CD4-positive, alpha-beta T cell treated with Interleukin-2 at 100 ng/mL for 4 hours (primary cell): ENCODE measurements at places on chromosomes 3 and 15.

DNA sequence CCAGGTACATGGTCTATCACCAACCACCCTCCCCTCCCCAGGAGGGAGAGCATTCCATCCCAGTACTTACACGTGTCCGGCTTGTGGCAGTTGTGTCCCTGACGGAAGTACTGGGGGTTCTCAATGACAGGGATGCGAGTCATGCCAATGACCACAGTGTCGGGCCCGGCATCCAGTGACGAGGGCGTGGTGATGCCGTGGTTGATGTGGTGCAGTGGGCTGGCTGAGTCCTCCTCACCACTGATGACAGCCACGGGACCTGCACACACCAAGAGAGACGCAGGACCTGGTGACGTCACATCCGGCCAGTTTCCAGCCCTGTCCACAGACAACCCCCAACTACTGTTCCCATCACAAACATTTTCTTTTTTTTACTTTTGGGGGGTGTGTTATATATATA, 223.8 kb downstream of the NTRK3 start:
- no peak for DNase-seq

DNA sequence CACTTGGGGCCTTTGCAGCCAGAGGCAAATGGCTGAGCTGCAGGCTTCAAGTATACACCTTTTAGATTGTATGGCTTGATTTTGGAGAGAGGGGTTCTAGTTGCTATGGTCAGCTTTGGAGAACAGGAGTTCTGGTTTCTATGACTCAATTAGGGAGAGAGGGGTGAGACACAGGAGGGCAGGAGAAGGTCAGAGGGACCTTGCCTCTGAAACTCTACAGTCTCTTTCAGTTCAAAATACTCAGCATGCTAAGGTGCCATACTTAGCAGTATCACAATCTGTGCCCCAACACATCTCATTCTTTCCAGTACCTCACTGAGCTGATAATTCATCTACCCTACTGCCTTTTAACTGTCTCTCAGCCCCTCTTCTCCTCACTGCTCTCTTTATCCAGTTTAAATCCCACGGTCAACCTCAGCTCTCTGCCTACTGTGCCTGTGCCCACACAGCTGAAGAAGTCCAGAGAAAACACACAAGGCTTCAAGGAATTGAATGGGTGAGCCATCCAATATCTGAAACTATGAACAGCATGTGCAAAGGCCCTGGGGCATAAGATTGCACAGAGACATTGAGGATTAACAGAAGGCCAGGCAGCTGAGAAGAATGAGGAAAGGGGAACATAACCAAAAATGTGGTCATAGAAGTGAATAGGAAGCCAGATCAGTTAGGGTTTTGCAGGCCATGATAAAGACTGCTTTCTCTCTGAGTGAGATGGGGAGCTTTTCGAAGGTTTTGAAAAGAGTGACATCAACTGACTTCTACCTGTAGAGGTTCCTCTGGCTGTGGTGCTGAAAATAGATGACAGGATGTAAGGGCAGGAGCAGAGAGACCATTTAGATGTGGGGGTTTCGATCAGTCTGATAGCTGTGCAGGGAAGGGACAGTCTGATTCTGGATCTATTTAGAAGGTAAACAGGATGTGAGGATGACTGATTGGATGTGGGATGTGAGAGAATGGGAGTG, 54.5 kb upstream of the C3orf80 start:
- no peak for DNase-seq

DNA sequence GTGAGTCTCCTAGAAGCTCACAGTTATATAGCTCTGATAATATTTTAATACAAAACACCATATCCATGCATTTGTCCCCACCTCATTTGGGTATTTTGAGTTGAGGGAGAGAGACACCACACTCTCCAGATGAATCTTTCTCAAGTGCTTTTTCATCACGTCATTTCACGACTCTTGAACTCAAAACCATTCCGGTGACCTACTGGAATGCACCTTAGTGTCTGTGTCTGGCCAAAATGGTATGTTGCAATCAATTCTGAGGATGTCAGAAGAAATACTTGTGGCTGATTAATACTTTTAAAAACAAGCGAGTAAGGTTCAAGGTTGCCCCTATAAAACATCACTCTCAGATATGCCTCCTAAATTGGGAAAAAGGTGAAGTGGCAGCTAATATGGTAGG, 352.6 kb upstream of the ICE2 start:
- no peak for DNase-seq

- DNase-seq, result no peak
These were observed 621.5 kb upstream of the SEMA6D start for GRCh38 chr15:47095833-47096232.

DNA sequence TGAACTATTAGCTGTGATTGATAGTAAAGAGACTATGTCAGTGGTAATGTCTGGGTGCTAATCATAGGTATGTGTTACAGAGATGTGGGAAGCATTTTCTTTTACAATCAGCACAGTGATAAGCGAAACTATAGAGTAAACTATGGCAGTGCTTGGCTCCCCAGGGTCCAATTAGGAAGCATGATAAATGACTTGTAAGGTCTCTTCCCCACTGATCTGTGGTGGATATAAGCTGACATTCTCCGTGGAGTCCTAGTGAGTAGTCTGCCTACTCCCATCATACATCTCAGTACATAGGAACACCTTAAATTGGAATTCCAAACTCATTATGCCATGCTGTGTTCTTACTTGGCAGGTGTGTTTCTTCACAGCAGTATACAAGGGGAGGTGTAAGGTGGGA, 204.2 kb downstream of the GAP43 start:
- DNase-seq, result no peak

DNA sequence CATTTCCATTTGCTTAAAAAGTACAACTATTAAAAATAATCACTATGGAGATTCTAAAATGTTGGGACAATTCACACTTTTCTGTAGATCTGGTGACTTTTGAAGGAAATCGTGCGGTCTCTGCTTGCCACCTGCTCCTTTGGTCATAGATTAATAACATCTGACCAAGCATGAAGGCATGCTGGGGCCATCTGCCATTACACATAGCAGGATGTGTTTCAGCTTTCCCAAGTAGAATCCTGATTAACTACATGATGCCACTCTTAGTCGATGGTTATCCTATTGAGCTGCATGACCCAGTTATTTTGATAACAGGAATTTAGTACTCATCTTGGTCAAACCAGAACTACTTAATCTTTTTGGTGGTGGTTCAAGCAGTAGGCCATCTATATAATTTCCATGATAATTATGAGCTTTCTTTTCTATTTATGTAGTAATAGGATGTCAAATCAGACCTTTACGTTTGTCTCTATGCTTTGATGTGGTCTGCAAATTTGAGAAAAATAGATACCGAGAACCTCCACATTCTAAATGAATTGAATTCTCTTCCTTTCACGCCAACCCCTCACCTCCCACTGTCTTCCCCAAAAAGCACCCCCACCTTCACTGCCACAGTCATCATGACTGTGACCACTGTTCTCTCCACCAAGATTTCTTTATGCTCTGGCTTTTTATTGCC, 158.1 kb downstream of the DIPK2A start:
- no peak for DNase-seq

- DNase-seq, result no peak
These were observed 209.5 kb downstream of the DTWD1 start for GRCh38 chr15:49830391-49830790.

DNA sequence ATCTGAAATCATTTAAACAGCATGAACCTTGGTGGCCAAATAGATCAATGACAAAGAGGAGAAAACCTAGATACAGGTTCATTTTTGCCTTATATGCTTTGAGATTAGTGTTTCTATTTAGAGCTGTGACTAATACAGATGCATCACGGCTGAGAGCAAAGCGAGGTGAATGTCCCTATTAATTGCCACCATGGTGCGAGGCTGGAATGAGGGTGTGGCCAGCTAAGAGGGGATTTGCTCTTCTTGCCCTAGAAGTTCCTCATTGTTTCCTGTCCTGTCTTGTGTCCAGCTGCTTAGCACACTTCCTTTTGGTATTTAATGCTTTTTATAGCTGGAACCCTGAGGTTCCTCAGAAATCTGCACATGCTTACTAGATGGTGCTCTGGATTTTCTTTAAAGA, 339.1 kb upstream of the RGMA start:
- no peak for DNase-seq

- no peak for DNase-seq
These were observed 14.4 kb downstream of the CCDC32 start for GRCh38 chr15:40550341-40551037.

DNA sequence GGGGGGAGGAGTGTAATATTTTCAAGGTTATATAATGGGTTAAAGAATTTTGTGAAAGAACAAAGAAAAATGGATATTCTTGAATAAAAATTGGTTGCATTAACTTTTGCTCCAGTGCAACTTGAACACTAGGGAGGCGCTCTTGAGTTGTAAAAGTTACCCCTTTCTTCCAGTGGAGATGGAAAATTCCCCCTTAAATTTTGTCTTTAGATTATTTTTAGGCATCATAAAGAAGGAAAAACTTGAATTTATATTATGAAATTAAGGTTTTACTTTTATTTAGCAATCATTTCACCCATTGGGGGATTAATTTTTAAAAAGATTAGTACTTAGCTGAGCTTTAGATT, 550 bp upstream of the CHD2 start:
- DNase-seq, result no peak

DNA sequence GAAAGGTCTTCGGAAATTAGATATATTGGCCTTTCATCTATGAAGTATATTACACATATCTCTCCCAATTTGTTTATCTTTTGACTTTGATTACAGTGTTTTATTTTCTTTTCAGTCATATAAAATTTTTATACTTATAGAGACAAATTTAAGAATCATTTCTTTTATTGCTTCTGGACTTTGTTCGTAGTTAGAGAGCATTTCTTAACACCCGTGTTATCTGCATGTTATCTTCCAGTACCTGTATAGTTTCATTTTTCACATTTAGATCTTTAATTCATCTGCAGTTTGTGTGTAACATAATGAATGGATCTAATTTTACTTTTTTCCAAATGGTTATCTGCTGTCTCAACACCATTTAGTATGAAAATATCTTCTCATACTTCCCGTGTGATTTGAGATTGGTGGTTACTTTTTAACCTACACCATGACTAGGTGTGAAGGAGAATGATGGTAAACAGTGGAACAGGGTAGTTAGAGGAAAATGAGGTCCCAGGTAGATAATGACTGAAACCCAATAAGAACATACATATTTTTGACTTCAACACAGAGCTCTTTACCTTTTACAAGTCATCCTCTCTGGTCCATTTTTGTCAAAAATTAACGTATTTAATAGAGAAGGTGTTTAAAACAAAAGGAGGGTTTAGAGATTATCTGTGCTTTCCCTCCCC, 99.3 kb downstream of the LPP start:
- no peak for DNase-seq

DNA sequence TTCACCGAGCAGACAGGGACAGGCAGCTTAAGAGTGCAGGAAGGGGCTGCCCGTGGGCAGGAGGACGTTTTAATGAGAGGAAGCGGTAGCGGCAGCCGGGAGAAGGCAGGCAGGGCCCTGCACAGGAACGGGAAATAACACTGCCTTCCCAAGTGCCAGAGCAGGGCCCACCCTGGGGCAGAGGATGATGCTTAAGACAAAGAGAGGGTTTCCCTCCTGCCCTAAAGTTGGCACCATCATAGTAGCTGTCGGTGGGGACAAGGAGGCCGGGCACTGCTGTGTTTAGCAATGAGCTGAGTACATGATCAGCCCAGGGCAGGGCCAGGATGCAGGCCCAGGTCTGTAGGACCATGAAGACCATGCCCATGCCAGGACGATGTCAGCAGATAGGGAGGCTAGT, 21.7 kb downstream of the PRR20G start:
- DNase-seq, result no peak

DNA sequence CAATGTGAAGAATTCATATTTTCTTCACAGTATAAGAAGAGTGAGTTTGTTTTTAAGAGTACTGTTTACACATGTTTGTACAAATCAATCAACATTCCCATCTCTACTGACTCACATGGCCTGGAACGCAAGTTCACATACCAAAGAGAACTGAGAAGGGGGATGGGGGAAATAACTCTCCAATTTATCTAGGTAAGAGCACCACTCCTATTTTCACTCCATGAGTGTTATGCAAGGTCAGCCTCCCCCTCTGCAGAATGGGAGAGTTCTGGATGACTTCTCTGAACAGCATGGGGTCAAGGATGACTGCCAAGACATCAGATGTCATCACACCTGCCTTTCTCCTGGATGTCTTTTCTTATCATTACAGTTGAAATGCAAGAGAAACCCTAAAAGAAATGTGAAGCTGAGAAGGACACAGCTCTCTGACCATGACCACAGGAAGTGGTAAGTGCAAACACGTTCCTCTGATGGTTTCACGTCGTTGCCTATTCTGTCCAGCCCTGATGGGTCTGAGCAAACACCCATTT, 95.2 kb downstream of the SEMA6D start:
- DNase-seq, result no peak

DNA sequence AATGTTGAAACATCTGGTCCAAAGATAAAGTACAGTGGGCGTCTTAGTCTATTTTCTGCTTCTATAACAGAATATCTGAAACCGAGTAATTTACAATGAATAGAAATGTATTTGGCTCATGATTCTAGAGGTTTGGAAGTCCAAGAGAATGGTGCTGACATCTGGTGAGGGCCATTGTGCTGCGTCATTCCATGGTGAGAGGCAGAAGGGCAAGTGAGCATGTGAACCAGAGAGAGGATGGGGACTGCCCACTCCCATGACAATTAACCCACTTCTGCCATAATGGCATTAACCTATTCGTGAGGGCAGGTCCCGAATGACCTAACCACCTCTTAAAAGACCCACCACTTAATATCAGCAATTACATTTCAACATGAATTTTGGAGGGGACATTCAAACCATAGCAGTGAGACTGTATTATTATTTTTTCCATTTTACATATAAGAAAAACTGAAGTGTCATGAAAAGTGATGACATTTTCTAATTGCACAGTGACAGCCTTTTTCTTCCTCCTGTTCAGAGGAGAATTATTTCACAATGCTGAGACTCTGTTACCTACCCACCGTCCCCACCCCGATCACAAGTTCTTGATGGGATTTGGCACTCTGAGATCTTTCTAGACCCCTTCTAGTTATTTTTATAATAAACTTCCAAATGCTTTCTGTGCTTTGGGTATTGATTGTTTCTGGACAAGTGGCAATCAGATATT, 238.8 kb downstream of the RPLP1 start:
- DNase-seq, result no peak

DNA sequence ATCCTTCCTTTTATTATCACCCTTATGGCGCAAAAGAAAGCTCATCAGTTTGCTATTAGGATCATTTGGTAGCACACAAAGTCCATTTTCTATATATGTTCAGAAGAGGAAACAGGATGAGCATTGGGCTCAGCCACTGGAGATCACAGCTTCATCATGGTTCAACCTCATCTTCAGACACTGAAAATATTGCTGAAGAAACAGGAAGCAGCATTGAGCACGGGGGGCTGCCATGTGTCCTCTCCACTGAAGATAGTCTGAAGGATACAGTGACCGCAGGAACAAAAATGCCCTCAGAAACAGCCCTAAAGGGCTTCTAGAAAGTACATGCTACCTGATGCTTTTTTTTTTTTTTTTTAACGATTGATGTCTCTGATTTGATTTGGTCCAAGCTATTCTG, 835.3 kb upstream of the CFAP20DC start:
- no peak for DNase-seq

GRCh38 chr15:90221246-90221900, 12.4 kb downstream of the CIB1 start:
- peak; percentile 24 for DNase-seq

GRCh38 chr3:70703305-70704102, 391.1 kb upstream of the MDFIC2 start:
- no peak for DNase-seq

- DNase-seq, result no peak
These were observed 23.3 kb downstream of the ANAPC13 start for GRCh38 chr3:134462331-134462941.
